ENCODE measurements at places on chromosomes 5 and 9.

DNA sequence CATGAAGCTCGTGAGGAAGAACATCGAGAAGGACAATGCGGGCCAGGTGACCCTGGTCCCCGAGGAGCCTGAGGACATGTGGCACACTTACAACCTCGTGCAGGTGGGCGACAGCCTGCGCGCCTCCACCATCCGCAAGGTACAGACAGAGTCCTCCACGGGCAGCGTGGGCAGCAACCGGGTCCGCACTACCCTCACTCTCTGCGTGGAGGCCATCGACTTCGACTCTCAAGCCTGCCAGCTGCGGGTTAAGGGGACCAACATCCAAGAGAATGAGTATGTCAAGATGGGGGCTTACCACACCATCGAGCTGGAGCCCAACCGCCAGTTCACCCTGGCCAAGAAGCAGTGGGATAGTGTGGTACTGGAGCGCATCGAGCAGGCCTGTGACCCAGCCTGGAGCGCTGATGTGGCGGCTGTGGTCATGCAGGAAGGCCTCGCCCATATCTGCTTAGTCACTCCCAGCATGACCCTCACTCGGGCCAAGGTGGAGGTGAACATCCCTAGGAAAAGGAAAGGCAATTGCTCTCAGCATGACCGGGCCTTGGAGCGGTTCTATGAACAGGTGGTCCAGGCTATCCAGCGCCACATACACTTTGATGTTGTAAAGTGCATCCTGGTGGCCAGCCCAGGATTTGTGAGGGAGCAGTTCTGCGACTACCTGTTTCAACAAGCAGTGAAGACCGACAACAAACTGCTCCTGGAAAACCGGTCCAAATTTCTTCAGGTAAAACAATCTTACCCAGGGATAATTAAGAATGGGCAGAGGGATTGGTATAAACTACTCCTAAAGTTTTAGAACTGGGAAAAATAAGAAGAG is 12.9 kb downstream of the ITGA1 start:
- DNase-seq: peak; percentile 80

DNA sequence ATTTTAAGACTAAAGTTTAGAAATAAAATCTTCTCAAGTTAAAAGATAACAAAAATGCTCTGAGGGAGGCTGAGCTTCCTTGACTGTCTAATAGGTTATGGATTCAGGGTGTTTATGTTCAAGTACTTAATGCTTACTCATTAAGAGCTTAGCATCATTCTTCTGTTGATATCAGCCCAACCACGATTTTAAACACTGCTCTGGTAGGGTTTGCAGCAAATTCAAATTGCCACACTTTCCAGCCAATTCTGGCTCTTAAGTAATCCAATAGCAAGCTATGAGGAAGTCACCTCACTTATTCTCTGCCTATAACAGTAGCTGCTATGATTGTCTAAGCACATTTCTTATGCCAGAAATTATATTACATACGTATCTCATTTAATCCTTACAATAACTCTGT is 191.0 kb upstream of the KIF2A start:
- peak; percentile 16 for DNase-seq

- peak; percentile 65 for DNase-seq
These were observed 61.3 kb upstream of the MOCS2 start for GRCh38 chr5:53170746-53171349.

- no peak for DNase-seq
These were observed 13.0 kb downstream of the NAIF1 start for GRCh38 chr9:128054087-128054486.

DNA sequence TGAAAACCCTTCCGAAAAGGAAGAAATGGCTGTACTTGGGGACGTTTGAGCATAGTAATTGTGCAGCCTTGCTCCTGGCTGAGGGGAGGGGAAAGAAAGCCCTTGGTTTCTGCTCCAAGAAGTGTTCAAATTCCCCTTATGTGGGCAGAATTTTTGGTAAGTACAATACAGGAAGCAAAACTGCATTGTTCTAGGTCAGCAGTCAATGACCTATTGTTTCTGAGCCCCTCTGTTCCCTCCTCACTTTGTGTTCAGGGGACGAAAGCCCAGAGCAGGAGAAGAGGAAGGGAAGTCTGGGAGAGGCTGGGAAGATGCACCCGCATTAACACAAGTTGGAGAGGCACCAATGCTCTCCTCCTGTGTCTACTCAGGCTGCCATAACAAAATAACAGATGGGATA is 11.9 kb downstream of the BASP1 start:
- DNase-seq: no peak

GRCh38 chr5:179568721-179569120 is 18.4 kb downstream of the RUFY1 start:
- peak; percentile 86 for DNase-seq

GRCh38 chr5:14071433-14071832 is 71.7 kb upstream of the TRIO start:
- no peak for DNase-seq

DNA sequence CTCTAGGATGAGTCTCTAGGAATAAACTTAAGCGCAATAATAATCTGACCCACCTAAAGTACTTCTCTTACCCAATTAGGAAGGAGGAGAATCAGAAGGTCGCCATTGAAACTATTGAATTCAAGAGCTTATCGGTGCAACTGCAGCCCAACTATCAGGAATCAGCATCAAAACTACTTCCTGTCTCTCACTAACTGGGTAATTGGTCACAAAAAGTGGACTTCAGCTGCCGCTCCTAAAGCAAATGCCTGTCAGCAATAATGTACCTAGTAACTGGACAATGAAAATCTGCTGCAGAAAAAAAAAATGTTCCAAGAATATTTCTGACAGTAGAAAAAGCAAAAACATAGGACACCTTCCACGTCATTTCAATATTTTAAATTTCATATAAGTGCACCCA is 3.3 kb downstream of the OR1L8 start:
- DNase-seq: peak; percentile 6

- DNase-seq: no peak
These were observed 1168.1 kb downstream of the TAF11L14 start for GRCh38 chr5:18802336-18802735.

Measured in hematopoietic multipotent progenitor cell treated with erythropoietin and hydrocortisone succinate and interleukin-3 and kit ligand, for 4 days (in vitro differentiated cells).